Activated CD4-positive, alpha-beta T cell treated with anti-CD3 and anti-CD28 coated beads for 24 hours (primary cell): ENCODE measurements at places on chromosomes 4 and X.
A peak's percentile ranks its signal among the peaks of the same experiment; 100 is the strongest.

DNA sequence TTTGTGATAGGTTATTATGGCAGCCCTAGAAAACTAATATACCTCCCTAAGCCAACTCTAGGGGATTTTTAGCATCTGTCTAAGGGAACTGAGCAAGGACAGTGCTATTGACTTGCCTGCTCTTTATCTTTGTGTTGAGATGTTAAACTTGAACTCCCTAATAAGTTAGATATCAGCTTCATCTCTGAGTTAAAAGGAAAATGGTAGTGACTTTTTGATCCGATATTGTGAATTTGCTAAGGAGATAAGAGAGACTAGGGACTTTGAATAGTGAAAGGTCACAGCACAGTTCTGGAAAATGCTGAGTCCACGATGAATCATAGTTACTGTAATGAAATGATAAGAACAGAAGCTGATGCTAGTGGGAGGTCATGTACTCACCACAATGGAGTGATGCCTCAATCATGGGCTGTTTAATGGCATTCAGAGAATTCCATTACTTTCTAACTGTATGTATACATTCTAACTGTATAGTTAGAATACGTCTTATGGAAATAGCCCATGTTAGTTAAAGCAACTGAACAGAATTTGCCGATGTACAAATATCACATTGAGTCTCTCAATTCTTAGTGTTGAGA, 147.2 kb downstream of the GLRA3 start:
- DNase-seq: no peak

DNA sequence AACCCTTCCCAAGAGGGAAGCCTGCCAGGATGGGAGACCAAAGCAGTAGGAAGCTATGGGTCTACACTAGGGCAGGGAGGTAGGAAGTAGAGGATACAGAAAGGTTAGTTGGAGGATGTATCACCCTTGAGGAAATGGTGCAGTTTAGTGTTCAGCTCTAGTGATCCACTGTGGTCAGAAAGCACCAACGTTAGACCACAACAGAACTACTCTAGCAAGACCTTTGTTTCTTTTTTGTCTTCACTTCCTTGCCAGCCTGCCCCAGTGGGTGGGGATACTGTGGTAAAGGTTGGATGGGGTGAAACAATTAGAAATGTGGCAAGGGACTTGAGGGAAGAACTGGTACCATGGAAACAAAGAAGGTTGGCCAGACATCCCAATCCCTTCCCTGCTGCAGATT, 83.3 kb downstream of the DDIT4L start:
- DNase-seq: no peak

- DNase-seq: no peak
Observed at GRCh38 chrX:154452823-154453222, 5.3 kb upstream of the PLXNA3 start.

DNA sequence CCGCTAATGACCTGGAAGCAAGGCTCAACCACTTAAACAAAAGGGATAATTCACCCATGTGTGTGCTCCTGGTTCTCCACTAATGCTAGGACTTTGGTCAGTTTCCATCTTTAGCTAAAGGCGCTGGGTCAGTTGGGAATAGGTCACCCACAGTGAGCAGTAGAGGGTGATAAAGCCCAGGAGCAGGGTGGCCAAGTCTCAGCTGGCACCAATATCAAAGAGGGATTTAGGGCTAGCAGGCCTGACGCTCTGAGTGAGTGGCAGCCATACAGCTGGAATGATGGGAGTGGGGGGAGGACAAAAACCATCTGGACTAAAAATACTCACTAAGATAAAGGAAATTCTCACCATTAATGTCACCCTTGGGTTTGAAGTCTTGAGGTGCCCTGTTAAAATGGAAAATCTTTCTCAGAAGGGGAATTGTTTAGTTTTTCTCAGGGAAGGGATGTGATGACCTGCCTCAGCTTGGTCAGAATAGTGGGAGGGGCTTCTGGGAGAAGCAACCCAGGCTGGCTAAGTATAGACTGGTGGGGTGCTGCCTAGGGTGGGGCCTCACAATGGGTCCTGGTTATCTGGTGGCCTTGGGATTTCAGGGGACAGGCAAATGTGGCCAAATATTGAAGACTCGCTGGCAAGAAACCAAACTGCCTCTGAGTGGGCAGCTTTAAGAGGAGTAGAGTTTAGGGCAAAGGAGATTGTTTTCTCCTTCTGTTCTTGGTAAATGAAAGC, 47.1 kb downstream of the TSC22D3 start:
- no peak for DNase-seq

DNA sequence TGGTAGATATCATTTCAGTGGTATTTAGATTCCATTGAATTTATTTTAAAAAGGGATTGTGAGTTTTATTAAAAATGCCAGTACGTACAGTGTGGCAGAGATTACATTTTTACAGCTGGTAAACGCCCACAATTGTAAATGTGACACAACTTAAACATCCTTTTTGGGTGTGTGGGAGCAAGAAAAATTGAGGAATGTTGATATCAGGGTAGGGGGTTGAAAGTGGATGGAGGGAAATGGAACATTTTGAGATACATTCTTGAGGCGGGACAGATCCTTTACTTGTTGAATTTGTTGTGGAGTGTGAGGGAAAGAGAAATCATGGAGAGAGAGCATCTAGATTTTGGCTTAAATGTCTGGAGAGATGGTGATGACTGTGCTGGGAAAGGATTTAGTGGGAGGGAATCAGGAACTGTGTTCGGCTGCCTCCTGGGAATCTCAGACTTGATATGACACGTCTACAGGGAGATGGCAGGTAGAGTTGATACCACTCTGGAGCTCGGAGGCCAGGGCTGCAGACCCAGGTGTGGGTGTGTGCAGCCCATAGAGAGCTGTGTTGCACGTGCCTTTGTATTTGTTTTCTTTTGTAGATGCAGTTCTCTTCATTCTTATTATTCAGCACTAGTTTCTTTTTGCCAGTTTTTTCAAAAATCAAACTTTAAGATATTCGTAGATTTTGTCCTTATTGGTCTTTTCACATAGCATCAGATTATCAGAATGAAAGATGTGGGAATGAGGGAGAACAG, 10.8 kb downstream of the TMEM131L start:
- DNase-seq: no peak

GRCh38 chr4:96375367-96375766, 535.5 kb downstream of the PDHA2 start:
- no peak for DNase-seq

DNA sequence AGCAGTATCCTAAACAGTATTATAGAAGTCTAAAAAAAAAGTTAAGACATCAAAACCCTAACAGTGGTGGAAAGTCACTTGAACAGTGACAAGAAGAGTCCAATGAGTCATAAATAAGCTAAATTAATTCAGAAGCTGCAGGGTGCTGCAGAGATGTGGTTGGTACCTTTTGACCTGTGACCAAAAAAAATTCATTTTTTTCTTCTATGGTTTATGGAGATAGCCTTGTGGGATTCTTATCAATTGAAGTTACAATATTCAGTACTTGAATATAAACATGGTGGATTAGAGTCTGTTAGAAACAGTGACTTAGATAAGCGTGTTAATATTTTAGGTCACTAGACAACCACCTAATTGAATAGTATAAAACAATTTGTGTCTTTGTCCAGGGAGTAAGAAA, 35.4 kb downstream of the CCSER1 start:
- no peak for DNase-seq

DNA sequence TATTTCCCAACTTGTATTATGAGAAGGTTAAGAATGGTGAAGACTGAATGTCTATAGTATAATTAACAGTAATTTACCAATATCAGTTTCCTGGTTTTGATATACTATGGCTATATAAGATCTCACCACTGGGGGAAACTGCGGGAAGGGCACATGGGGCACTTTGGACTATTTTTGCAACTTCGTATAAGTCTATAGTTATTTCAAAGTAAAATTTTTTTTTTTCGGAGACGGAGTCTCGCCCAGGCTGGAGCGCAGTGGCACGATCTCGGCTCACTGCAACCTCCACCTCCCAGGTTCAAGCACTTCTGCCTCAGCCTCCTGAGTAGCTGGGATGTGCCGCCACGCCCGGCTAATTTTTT, 46.1 kb downstream of the CXorf58 start:
- no peak for DNase-seq

DNA sequence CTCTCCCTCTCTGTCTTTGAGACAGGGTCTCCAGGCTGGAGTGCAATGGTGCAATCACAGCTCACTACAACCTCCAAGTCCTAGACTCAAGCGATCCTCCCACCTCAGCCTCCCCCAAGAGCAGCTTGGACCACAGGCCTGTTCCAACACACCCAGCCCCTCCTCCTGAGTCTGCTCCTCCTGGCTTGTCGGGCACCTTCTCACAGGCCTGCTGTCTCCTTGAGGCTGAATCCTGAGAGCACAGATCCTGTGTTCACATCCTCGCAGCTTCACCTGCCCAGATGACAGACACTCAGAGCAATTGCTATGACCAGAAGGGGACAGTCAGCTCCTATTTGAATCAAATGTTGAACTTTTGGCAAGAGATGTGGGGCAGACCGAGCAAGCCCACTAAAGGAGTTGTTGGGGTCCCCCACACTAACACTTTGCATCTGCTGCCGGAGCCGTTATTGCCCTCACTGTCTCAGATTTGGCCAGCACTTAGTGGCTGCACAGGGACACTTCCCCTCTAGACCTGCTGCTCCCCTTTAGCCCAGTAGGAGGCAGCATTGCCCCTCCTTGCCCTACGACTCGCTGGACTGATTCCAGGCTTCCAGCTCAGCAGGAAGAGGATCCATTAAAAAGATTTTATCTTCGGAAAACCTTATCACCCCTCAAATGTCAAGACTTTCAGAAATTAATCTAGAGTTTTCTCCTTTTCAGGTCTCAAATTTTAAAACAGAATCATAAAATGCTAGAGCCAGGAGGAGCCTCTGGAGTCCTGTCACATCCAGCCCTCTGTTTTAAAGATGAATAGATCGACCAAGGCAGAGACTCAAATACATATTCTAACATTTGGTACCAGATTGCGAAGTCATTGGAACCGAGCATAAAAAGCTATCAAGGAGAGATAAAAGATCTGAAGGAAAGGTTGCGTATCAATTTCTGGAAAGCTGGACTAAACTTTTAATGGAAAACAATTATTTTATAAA, 113.7 kb downstream of the USP46 start:
- peak; percentile 38 for DNase-seq

- DNase-seq: no peak
Observed at GRCh38 chrX:48956728-48957414, 536 bp downstream of the OTUD5 start.

DNA sequence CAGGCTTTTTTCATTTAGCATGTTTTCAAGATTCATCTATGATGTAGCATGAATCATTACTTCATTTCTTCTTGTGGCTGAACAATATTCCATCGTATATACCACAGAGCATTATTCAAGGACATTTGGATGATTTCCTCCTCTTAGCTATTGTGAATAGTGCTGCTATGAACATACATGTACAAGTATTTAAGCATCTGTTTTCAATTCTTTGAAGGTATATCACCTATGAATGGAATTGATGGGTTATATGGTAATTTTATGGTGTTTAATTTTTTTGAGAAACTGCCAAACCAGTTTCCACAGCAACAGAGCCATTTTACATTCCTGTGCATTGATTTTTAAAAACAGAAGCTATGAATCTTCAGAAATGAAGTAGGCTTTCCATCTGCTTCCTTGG, 36.1 kb upstream of the WDR19 start:
- DNase-seq: no peak

DNA sequence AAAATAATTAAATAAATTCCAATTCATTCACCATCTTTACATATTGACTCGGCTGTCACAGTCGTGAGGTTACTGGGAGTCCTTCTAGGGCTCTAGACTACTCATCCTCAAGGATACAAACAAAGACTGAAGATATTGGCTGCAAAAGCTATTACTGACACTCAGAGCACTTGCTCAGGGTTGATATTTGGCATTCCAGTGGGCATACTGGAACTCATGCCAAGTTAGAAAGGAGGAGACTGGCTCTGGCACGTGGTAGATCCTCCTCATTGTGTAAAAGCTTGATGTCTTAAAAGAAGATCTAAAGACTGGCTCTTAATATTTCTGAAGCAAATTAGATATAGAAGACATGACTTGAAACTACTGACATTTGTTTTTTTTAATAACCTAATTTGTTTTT, 172.7 kb downstream of the GPM6A start:
- no peak for DNase-seq

DNA sequence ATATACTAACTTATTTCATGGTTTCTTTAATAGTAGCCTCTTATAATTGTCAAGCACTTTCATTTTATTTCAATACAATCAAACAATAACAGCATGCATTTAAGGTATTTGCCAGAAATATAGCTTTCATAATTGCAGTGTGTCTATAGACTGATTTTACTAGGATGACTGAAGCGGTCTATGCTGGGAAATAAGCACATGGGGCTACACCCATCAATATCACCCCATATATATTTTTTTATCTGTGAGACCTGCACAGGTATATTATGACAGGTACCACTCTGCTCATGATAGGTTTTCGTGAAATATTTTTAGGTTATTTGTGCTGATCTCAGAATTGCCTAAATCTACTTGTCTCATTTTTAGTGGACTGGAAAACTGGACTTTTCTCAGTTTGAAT, 229.1 kb upstream of the PITX2 start:
- no peak for DNase-seq
